ENCODE measurements at places on chromosomes 3 and 15.

DNA sequence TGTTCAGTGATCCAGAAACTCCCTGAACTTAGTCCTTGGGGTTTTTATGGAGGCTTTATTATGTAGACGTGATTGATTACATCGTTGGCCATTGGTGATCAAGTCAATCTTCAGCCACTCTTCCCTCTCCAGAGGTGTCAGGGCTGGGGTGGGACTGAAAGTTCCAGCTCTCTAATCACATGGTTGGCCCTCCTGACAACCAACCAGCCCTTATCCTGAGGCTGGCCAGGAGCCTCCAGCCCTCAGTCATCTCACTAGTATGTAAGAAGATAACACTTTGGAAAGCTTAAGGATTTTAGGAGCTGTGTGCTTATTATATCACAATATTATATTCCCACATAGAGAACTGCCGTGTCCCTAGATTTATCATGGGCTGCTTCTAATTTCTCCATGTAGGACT lies 142.3 kb downstream of the VPS8 start:
- no peak for DNase-seq

DNA sequence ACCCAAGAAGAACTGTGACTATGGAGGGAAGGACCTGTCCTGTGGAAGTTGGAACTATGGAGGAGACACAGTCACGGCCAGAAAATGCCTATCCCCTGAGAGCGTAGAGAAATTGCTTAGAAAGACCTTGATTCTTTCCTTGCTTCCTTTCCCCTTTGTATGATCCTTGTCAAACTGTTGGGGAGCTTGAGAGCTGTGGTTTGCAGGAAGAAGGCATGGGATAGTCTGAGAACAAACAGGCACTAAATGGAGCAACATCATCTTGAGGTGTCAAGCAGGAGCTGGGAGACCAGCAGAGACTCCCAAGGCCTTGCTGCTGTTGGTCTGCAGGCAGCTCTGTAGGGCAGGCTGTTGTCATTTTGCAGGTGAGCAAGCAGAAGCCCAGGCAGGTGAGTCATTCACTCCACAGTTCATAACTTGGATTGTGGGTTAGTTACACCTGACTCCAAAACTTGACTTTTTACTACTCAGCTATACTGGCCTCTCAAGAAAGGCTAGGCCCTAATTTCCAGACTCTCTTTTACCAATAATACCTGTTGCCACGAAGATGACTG lies 298.9 kb downstream of the LRTM1 start:
- DNase-seq, result no peak

DNA sequence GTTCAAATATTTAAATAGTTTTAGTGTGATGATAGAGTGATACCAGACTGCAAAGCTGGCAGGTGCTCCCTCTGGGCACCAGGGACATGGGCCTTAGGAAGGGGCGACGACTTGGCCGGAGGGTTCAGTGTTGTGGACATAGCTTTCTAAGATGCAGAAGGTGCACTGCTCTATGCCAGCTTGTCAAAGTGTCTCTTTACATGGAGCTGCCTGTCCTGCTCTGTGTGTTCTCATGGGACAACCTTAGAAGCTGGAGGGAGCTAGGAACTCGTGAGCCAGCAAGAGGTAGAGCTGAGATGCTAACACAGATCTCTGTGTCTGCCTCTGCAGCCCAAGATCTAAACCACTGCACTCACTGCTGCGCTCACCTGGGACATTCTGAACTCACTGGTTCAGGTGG lies 77.8 kb downstream of the SENP2 start:
- no peak for DNase-seq

- no peak for DNase-seq
These were observed 31.3 kb upstream of the BLM start for GRCh38 chr15:90685591-90686434.

GRCh38 chr3:183635107-183635430 lies 354 bp upstream of the KLHL24 start:
- no peak for DNase-seq

- no peak for DNase-seq
These were observed at the start of gene THBS1 for GRCh38 chr15:39580485-39581241. Gene THBS1, plus strand, starts transcription at chr15:39581079. Its CDS starts 779 bp downstream, at chr15:39581858.

DNA sequence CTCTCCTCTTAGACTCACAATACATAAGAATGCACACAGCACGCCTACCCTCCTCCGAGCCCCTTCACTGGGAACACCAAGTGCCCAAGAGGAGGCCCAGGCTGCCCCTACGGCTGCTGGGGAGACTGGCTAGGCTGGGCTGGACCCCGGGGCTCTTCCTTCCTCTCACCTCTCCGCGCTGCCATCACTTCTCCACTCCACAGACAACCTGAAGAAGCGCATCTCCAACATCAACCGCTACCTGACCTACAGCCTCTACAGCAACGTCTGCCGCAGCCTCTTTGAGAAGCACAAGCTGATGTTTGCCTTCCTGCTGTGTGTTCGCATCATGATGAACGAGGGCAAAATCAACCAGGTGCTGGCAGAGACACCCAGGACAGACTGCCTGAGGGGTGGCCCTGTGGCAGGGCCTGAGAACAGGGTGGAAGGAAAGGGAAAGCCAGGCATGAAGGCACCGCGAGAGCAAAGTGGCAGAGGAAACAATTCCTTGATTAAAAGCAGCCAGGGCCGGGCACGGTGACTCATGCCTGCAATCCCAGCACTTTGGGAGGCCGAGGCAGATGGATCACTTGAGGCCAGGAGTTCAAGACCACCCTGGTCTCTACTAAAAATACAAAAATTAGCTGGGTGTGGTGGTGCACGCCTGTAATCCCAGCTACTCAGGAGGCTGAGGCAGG lies 51.6 kb downstream of the SEMA3G start:
- no peak for DNase-seq

GRCh38 chr15:84982301-84982920 lies 755 bp downstream of the PDE8A start:
- no peak for DNase-seq

- DNase-seq, result no peak
These were observed 28.9 kb downstream of the SEC22C start for GRCh38 chr3:42552830-42553229.

DNA sequence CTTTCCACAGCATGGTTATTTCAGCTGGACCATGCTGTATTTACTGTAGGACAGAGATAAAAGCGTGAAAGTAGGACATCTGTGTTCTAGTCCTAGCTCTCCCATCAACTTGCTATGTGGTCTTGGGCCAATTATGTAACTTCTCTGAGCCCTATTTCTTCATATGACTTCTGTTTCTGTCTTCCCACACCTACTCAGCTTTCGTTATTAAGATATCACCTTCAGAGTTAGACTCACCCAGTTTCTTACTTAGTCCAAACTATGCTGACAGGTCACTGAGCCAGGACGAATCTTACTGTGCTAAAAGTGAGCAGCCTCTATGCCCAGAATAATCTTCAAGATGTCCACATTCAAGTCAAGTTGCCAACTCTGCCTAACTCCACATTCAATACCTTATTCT lies 283.7 kb downstream of the IL5RA start:
- DNase-seq, result no peak

- no peak for DNase-seq
These were observed 10.5 kb downstream of the CSK start for GRCh38 chr15:74792227-74793016.

- no peak for DNase-seq
These were observed 98.2 kb downstream of the DCLK3 start for GRCh38 chr3:36666166-36666565.

- no peak for DNase-seq
These were observed 952 bp upstream of the CHST2 start for GRCh38 chr3:143118630-143119008.

DNA sequence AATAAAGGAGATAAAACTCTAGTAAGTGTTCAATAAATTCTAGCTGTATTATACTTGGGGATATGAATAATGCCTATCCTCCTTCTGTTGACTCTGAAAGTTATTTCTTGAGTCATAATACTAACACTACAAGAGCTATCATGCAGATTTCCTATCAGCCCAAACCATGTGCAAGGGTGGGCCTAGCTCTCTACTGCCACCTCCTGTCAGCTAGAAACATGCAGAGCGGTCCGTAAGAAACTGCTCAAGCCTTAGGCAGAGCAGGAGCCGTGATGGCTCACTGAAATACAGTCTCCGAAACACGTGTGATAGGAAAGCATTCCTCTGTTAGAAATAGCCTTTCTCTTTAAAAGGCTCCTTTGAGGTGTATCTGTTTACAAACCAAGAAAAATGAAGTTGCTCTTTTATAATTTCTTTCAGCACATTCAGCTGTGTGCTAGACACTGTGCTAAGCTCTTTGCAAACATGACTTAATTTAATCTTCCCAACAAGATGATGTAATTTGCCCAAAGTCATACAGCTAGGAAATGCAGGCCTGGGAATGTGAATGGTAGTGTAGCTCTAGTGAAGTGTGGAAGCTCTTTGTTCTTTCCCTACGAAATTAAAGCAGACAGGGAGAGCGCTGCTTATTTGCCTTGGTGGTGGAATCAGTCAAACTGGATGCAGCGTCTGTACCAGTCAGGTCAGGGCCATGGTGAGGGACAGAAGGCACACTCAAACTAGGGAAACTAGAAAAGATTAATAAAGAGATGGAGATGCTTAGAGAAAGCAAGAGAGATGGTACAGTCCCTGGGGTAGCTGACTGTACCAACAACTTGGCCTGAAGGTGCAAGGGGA lies 43.1 kb downstream of the MTHFS start:
- DNase-seq, result peak; percentile 35

GRCh38 chr15:31598620-31599019 lies 272.0 kb downstream of the KLF13 start:
- no peak for DNase-seq

DNA sequence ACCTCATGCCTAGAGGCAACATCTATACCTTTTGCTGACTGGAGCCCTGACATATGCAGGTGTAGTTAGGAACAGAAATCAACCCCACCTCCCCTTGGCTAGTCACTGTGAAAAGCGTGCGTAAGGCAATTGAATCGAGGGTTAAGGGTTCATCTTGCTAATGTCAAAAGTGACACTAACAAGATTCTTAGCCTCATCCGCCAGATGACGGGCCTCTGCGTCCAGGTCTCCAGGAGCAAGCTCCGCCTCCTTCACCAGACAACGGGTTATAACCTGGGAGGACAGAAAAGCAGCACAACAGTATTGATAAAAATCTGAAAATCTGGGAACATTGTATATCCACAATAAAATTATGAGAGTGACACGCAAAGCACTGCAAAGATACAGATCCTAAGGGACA lies 4.7 kb downstream of the SELENOS start:
- DNase-seq, result no peak

DNA sequence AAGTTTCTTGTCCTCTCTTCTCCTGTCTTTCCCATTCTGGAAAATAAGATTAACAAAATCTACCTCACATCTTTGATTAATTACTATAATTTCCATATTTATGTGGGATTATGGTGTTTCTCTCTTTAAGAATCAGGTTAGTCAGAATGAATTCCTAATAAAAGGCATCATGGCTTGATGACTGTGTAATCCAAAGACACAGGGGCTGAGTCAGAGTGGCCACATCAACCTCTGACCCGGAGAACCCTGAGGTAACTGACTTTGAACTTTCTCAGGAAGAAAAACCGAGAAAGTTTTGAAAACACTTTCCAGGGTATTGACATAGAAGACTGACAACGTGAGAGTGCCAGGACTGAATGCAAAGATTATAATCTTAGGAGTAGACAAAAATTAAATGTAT lies 170.3 kb upstream of the MCTP2 start:
- DNase-seq, result no peak

DNA sequence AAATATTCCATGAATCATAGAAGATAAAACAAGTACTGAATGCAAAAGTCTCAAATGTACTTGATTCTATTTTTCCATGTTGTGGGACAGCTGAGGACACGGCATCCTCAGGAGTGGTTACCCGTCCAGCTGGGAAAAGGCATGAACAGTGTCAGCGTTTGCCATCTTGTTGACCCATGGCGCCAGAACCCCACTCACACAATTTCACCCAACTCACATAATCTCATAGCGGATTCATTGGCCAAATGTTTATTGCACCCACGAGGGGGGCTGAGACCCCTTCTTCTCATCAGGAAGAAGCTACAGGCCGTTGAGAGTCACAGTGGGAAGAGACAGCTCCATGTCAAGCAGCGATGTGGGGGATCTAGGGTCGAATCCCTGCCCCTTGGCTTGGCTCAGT lies 72.9 kb downstream of the OCA2 start:
- DNase-seq, result no peak

DNA sequence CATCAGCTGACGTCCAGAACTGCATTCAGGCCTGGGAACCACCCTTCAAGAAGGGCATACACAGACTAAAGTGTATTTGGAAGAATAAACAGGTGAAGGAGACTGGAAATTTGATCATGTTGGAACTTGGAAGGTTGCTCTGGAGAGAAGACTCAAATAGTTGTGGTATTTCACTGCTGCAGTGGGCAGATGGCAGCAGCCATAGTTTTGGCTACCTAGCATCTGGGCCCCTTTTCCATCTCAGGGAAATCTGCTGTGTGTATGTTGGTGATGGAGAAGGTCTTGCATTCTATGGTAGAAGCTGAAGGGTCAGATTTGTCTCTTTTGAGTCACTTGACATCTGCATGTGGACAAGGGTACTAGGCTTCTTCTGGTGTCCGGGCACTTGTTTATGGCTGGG lies 114.4 kb upstream of the FGF7 start:
- DNase-seq, result no peak

DNA sequence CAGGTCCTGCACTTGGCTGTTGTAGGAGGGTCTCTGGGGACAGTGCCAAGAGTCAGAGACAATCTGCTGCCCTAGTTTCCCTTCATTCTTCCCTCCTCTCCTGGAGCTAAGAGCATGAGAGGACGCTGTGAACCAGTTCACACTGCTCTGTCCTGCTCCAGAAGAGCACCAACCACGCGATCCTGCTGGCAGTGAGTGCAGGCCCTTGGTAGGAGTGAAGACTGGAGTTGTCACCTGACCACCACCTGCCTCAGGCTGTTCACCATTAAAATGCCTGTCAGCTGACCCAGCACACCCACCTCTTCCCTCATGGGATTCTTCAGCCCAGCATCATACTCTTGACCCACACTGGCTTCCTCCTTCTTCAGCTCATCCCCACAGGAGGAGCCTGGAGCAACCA lies 2.9 kb downstream of the TM6SF1 start:
- DNase-seq, result no peak

- DNase-seq, result no peak
These were observed 218.4 kb upstream of the MLF1 start for GRCh38 chr3:158352551-158352950.

DNA sequence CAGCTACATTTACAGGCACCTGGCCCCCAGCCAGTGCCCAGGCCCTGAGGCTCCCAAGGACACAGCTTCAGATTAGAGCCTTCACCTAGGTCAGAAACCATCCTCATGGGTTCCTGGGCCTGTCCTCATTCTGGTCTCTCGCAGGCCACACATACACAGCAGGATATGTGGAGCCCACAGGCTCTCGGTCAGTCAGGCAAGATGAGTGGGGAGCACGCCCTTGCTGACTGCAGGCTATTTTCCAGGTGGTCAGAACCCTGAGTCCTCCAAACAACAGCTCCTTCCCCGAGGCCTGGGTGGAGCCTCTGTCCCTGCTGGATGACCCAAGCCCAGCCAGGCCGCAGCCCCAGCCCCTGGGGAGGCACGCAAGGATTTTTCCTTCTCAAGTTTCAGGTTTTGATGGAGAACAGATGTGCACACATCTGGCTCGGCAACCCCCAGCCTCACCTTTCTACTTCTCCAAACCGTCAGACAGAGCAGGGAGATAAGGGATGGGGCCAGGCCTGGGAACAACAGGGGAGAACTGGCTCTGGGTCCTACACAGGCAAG lies 1.6 kb downstream of the STRA6 start:
- DNase-seq, result no peak

GRCh38 chr15:99123713-99124451 lies 19.0 kb downstream of the SYNM start:
- DNase-seq, result no peak

- DNase-seq, result no peak
These were observed 257.9 kb downstream of the UACA start for GRCh38 chr15:70505411-70505919.

GRCh38 chr15:68056097-68056865 lies 2.2 kb downstream of the PIAS1 start:
- no peak for DNase-seq

Measured in stimulated activated CD8-positive, alpha-beta memory T cell treated with anti-CD3 and anti-CD28 coated beads, Interleukin-2, amount 100 ng/mL, for 1 hour (primary cell).